ENCODE measurements at places on chromosomes 4 and X.

DNA sequence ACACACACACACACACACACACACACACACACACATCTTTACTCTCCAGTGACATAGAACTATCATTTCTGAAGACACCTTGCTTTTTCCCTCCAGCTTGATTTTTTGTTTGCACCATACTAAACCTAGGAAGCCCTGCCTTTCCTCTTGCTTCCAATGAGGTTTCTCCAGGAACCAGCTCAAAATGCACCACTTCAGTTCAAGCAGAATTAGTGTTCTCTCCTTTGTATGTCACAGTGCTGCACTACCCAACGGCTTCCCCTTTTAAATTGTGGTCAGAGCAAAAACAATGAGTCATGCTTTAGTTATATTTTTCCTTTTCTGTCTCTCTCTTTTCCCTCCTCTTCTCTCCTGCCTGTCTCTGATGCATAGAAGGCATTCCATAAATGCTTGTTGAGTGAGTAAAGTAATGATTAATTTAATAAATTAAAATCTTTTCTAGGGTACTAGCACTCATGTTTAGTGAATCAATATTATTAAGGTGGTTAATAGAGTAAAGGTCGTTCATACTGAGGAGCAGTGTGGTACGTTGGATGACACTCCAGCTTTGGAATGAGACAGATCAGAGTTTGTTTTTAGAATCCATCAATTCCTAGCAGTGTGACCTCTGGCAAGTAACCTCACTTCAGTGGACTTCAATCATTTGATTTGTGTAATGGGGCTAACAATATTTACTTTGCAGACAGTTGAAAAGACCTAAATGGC lies 5.9 kb downstream of the RTL3 start:
- DNase-seq: no peak

DNA sequence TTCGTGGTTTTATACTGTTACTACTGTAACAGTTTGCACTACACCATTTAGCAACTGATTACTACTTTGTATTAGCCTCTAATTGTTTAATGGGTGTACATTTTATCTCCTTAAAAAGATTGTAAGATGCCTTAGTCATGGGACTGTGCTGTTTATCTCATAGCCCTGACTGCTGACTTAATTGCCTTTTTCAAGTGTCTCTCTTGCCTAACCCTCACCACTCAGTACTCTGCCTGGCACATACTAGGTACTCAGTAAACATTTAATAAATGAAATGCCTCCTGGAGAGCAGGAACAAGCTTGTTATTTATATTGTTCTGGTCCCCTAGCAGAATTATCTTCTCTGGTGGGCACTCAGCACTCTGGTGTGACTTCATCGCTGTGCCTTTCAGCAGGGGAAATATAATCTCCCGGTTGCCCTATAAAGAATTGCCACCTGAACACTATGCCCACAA lies 1.7 kb upstream of the STIM2 start:
- no peak for DNase-seq

- DNase-seq: no peak
Measured at GRCh38 chr4:77434299-77435092, 171.1 kb upstream of the CXCL13 start.

GRCh38 chr4:7198440-7199128 lies 6.2 kb downstream of the SORCS2 start:
- DNase-seq: no peak

GRCh38 chr4:169416997-169417396 lies 146.2 kb upstream of the SH3RF1 start:
- DNase-seq: no peak

Data from stimulated activated CD8-positive, alpha-beta memory T cell treated with anti-CD3 and anti-CD28 coated beads, Interleukin-15, amount 100 ng/mL, for 48 hours (primary cell).